Hepatocyte (in vitro differentiated cells): ENCODE measurements at places on chromosomes 11 and 22.

DNA sequence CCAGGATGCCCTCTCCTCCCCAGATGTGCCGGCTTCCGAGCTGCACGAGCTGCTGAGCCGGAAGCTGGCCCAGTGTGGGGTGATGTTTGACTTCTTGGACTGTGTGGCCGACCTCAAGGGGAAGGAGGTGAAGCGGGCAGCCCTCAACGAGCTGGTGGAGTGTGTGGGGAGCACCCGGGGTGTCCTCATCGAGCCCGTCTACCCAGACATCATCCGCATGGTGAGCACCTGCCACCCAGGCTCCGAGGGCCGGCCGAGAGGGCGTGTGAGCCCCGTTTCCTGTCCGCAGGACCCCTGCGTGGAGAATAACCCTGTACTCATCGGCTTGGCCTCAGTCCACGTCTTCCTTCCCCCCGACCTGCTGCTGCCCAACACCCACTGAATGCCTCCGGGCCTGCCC, 2.2 kb downstream of the PPP2R5B start:
- H3K4me3 ChIP-seq = no peak overlapping the region
- H3K4me1 ChIP-seq = peaks cover 3% of the 10 kb centered on the region
- DNase-seq = peak; percentile 3
- H3K36me3 ChIP-seq = no peaks in the 10 kb centered on the region
- H3K27ac ChIP-seq = no peak overlapping the region
- H3K27me3 ChIP-seq = no peaks in the 10 kb centered on the region

DNA sequence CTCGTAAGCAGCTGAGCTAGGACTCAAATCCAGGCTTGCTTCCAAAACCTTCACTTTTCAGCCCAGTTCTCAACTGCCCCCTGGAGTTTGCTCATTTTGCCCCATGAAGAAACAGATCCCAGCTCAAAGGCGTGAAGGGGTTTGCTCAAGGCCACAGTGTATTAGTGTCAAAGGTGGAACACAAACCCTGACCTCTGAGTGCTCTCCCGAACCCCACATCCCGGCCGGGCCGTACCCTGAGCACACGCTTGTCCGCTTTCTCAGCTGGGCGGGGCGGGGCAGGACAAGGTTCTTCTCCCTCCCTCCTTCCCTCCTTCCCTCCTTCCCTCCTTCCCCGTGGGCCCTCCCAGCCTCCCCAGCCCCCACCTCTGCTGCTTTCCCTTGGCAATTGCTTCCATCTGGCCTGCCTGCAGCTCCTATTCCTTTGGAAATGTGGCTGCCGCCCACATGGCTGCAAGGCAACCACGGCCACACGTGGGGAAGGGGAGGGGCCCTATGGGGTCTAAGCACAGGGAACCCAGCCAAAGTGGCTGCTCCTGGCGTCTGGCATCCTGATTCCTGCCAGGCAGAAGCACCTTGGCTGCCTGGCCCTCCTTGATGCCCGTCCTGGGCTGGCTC, 4.1 kb downstream of the ST3GAL4 start:
- no peak overlapping the region for H3K4me3 ChIP-seq
- DNase-seq = peak; percentile 73
- no peaks in the 10 kb centered on the region for H3K27me3 ChIP-seq
- H3K4me1 ChIP-seq = peaks cover 39% of the 10 kb centered on the region
- H3K27ac ChIP-seq = peak overlapping the region; percentile 51

DNA sequence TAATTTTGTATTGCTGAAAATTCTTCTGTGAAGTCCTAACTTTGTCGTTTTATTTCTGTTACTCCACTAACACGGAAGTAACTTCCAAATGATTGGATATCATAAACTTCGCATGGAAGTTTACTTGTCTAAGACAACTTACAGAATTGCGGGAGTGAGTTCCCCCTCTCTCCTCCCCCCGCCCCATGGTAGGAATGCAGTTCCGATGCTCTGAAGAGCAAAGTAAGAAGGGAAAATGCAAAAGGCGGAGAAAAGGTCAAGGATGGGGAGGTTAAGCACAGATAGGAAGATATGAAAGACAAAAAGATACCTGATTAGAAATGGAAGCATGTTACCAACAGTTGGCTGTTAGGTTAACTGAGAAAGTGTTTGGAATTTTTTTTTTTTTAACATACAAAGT, 1.3 kb downstream of the EIF3M start:
- H3K4me3 ChIP-seq = peak overlapping the region; percentile 64
- no peaks in the 10 kb centered on the region for H3K27me3 ChIP-seq
- peaks cover 18% of the 10 kb centered on the region for H3K4me1 ChIP-seq
- peak overlapping the region; percentile 92 for H3K27ac ChIP-seq
- peak; percentile 15 for DNase-seq
- H3K36me3 ChIP-seq = no peaks in the 10 kb centered on the region

DNA sequence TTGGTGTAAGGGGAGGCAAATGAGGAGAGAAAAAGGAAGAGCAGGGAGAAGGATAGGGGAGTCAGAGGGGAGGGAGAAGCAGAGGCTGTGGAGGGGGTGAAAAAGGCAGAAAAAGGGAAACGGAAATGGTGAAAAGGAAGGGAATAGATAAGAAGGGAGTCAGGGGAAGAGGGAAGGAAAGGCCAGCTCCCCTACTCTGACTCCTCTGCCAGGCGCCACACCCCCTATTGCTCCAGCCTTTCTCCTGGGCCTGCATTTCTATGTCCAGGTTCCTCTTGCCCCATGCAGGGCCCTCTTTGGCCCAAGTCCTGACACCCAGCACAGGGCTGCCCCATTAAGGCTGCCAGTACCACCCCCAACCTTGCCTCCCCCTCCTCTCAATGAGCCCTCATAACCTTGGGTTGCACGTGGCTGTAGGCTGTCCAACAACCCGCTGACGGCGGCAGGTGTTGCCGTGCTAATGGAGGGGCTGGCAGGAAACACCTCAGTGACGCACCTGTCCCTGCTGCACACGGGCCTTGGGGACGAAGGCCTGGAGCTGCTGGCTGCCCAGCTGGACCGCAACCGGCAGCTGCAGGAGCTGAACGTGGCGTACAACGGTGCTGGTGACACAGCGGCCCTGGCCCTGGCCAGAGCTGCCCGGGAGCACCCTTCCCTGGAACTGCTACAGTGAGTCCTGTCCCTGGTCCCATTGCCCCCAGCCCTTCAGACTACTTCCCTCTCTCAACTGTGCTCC, 3.4 kb upstream of the NHERF4 start:
- no peak overlapping the region for H3K4me3 ChIP-seq
- no peaks in the 10 kb centered on the region for H3K4me1 ChIP-seq
- no peaks in the 10 kb centered on the region for H3K36me3 ChIP-seq
- H3K27me3 ChIP-seq = no peaks in the 10 kb centered on the region

- no peaks in the 10 kb centered on the region for H3K4me1 ChIP-seq
- H3K27me3 ChIP-seq = peaks cover 7% of the 10 kb centered on the region
- no peak overlapping the region for H3K27ac ChIP-seq
- H3K4me3 ChIP-seq = no peak overlapping the region
- DNase-seq = no peak
Observed at GRCh38 chr11:69992943-69993694, 85.0 kb upstream of the ANO1 start.

GRCh38 chr11:125299821-125300220, 135.3 kb downstream of the PKNOX2 start:
- no peak for DNase-seq
- H3K27ac ChIP-seq = no peak overlapping the region

DNA sequence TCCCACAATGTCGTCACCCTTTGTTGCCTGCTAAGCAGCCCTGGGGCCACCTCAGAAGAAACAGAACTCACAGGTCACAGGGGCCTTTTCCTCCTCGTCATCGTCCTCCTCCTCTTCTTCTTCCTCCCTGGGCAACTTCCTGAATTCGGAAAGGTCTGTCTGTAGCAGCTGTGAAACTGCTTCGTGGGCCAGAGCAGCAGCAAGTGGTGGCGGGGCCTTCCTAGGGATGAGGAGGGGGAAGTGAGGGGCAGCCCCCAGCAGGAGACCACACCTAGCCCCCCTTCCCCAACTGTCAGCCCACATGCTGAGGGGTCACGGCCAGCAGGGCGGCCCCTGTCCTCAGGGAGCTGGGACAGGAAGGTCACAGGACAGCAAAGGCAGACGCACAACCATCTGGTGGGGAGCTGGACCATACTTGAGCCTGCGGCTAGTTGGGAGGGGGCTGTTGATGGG, 13.2 kb downstream of the PPM1F start:
- DNase-seq = no peak
- no peaks in the 10 kb centered on the region for H3K27me3 ChIP-seq
- H3K4me3 ChIP-seq = no peak overlapping the region
- H3K4me1 ChIP-seq = peaks cover 8% of the 10 kb centered on the region
- H3K27ac ChIP-seq = no peak overlapping the region
- no peaks in the 10 kb centered on the region for H3K36me3 ChIP-seq

- H3K27me3 ChIP-seq = no peaks in the 10 kb centered on the region
- H3K4me3 ChIP-seq = no peak overlapping the region
- DNase-seq = no peak
Observed at GRCh38 chr11:26778000-26778757, 56.3 kb upstream of the SLC5A12 start.

GRCh38 chr11:17145972-17146371, 61.8 kb downstream of the PIK3C2A start:
- no peaks in the 10 kb centered on the region for H3K36me3 ChIP-seq
- DNase-seq = no peak
- H3K4me3 ChIP-seq = no peak overlapping the region
- H3K27ac ChIP-seq = no peak overlapping the region

DNA sequence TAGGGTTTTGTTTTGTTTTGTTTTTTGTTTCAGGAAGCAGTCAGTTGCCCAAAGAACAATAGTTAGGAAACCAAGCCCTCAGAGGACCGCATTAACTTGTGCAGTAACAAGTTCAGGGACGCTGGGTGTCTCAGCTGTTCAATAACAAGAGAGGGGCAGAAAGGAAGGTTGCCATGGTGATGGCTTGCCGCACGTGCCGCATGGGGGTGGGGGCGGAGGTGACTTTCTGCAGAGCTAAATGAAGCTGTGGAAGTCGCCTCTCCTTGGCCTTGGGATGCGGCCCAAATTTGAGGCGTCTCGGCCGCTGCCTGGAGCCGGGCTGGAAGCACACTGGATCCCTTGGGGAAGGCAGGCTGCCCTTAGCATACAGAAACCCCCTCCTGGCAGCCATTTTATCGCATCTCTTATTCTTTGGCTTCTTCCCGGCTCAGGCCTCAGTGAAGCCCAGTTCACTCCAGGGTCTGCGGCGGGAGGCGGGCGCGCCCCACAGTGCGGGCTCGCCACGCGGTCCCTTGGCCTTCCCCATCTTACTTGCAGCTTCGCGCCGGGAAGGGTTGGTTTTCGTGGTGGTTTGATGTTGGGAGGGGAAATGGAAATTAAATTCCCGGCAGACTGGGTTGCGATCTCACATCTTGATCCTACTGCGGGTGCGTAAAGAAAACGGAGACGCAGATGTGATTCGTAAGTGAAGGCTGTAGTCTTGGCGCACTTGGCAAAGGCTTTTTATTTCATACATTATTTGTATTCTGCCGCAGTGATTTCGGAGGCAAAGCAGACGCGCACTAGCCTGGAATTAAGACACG, 94.3 kb downstream of the SLC17A6 start:
- H3K4me1 ChIP-seq = no peaks in the 10 kb centered on the region
- H3K27me3 ChIP-seq = no peaks in the 10 kb centered on the region
- no peaks in the 10 kb centered on the region for H3K36me3 ChIP-seq
- H3K27ac ChIP-seq = no peak overlapping the region
- H3K4me3 ChIP-seq = no peak overlapping the region

DNA sequence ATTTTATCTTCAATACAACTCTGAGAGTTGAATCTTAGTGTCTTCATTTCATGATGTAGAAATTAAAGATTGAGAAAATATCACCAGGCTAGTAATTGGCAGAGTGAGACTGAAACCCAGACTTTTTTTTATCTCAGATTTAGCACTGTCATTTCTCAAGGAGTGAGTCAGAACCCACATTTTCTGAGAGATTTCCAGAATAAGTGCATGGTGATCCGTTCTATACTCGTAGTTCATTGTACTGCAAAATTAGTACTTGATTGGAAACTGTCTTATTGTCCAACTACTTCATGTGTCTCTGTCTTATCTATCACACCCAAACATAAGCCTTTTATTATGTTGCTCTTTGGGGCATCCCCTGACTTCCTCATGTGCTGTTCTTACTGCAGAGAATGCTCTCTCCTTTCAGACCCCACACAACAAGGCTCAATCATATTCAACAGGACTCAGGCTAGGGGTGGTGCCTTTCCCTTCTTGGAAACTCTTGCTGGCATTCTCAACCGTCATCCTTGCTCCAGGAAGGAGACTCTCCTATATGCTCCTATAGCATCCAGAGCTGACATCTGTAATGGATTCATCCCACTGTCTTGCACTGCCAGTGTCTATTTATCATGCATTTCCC, 76.7 kb upstream of the BLID start:
- H3K27me3 ChIP-seq = no peaks in the 10 kb centered on the region
- no peak for DNase-seq
- no peak overlapping the region for H3K4me3 ChIP-seq

- no peak overlapping the region for H3K27ac ChIP-seq
- no peak for DNase-seq
- peaks cover 5% of the 10 kb centered on the region for H3K27me3 ChIP-seq
- no peak overlapping the region for H3K4me3 ChIP-seq
Observed at GRCh38 chr11:4523666-4524065, 21.3 kb upstream of the OR52M1 start.

DNA sequence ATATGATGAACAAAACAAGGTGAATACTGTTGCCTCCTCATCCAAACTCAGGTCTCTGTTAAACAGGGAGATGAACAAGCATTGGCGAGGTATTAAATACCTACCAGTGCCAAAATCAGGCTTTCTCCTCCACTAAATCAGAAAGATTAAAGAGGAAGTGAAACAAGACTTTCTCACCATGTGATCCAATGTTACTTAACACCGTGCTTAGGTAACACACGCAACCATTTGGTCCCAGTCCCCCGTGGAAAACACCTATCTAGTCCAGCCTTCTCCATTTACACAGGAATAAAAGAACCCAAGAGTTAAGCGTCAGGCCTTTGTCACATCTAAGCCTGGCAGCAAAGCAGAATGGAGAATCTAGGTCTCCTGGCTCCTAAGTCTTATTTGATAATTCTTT, 34.5 kb downstream of the TENM4 start:
- peaks cover 5% of the 10 kb centered on the region for H3K4me1 ChIP-seq
- no peaks in the 10 kb centered on the region for H3K27me3 ChIP-seq
- no peak overlapping the region for H3K27ac ChIP-seq
- H3K36me3 ChIP-seq = no peaks in the 10 kb centered on the region

DNA sequence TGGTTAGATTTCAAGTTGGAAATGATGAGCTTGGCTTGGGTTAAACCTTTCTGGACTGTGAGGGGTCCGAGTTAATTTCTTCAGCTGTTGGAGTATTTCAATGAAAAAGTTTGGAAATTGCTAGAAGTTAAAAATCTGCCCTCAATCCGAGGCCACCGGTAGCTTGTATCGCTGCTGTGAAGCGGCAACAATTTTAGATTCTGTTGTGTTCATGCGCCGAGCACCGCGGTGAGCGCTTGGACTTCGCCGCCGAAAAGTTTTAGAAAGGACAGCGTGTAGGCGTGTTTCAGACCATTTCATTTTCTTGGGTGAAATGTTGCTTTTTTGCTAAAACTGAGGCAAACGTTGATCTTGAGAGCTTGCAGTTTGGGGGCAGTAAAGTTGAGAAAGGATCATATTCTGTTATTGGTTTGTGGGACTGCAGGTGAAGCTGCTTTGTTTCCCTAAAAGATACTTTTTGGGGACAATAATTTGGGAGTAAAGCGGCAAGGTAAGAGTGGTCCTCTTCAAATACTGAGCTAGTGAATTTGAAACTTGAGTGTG, 928 bp downstream of the FBXO7 start:
- H3K27me3 ChIP-seq = no peaks in the 10 kb centered on the region
- DNase-seq = peak; percentile 50
- peaks cover 11% of the 10 kb centered on the region for H3K4me1 ChIP-seq
- H3K36me3 ChIP-seq = no peaks in the 10 kb centered on the region
- H3K4me3 ChIP-seq = peak overlapping the region; percentile 83

- DNase-seq = no peak
- no peaks in the 10 kb centered on the region for H3K36me3 ChIP-seq
- H3K4me3 ChIP-seq = no peak overlapping the region
- peaks cover 18% of the 10 kb centered on the region for H3K4me1 ChIP-seq
- H3K27ac ChIP-seq = peak overlapping the region; percentile 36
Observed at GRCh38 chr22:20940186-20940651, 23.0 kb downstream of the CRKL start.
